ENCODE measurements at places on chromosomes 6 and 20.

DNA sequence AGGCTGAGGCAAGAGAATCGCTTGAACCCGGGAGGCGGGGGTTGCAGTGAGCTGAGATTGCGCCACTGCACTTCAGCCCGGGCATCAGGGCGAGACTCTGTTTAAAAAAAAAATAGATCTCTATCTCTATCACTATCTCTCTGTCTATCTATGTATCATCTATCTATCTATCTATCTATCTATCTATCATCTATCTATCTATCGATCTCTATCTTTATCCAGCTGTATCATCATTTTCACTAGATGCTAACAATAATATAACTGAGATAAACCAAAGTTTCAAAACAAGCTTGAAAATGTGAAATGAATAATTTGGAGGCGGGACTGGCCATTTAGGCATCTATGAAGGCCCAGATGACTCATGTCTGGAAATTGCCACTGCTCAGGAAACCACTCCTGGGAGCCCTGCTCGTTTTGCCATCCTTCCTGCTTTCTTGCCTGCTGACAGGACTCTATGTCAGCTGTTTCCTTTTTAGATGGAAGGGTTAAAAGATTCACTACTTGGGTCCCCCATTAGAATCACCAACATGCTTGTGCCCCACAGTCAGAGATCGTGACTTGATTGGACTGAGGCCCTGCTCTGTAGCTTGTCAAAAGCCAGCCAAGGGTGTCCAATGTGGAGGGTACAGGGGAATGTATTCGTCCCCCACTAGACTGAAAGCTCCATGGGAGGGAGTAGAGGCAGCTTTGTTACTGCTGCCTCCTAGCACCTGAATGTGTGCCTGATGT lies 61.7 kb downstream of the UTRN start:
- DNase-seq, result peak; percentile 54

DNA sequence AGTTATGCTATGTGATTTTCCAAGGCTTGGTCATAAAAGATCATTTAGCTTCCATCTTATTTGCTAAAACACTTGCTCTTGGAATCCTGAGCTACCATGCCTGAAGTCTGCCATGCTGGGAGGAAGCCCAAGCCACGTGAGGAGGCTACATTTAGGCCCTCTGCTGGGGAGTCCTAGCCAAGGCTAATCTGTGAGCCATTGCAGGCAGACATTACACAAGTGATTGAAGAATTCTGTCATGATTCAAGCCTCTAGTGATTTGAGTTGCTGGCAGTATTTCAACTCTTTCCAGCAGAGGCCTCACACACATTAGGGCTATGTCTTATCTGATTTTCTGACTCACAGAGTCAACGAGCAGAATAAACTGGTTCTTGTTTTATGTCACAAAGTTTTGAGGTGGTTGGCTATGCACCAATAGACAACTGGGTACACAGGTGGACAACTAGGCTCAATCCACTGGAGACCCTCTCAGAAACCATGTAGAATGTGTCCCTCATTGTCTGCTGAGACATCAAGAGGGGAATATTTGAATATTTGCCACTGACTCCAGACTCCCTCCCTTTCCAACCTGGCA lies 227.2 kb upstream of the SULF2 start:
- peak; percentile 84 for DNase-seq

- DNase-seq, result no peak
Measured at GRCh38 chr6:160301339-160301738, 42.7 kb upstream of the SLC22A2 start.

GRCh38 chr6:41247288-41247865 lies 19.2 kb downstream of the TREML4 start:
- DNase-seq, result no peak

GRCh38 chr6:134534708-134535149 lies 216.8 kb upstream of the SGK1 start:
- no peak for DNase-seq

- no peak for DNase-seq
Measured at GRCh38 chr6:70110126-70111022, 192.5 kb downstream of the COL9A1 start.

DNA sequence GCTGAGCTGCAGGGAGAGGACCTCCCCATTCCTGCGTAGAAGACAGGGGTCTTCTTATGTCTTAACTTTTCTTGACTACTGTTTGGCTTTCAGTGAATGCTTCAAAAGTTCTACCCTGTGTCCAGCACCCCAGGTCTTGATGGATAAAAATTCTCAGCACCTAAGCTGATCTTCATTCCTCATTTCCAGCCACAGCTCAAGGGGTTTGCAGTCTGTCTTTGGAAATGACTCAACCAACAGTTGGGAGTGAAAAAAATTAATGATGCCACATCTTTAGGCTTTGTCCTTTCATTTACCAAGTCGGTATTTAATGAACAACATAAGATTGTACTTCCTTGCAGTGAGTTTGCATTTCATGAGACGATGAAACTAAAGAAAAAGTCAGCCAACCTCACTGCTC lies 40.3 kb downstream of the PRDM1 start:
- no peak for DNase-seq

GRCh38 chr20:49272654-49273053 lies 5.2 kb downstream of the ZNFX1 start:
- no peak for DNase-seq

DNA sequence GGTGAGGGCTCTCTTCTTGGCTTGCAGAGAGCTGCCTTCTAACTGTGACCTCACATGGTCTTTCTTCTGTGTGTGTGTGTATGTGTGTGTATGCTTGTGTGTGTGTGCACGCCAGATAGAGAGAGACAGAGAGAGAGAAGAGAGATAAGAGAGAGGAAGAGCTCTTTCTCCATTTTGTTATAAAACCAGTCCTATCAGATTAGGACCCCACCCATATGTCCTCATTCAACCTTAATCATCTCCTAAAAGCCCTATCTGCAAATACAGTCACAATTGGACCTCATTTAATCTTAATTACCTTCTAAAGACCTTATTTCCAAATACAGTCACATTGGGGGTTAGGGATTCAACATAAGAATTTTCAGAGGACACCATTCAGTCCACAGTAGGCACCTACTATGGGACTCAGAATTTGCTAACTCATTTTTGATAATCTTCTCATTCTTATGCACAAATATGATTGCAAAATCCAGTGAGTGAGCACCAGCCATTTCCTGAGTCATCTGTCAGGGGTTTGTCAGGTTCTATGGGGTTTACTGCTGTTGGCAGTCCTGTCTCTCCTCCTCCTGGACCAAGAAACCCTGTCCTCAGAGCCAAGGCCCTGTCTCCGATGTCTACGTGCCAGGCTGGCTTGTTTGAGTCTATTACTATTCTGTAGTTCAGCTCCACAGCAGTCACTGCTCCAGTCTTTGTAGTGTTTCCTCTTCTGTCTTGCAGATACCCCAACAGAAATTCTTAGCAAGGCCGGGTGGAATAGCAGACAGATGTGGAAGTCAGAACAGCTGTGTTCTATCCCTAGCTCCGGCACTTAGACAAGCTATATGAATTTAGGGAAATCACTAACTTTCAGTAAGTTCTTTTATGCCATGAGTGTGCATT lies 59.0 kb upstream of the FAM184A start:
- DNase-seq, result no peak

GRCh38 chr6:168368066-168368820 lies 48.7 kb upstream of the DACT2 start:
- DNase-seq, result no peak

- no peak for DNase-seq
Measured at GRCh38 chr6:68635706-68636513, 828 bp downstream of the ADGRB3 start.

- no peak for DNase-seq
Measured at GRCh38 chr6:128507337-128508310, 12.8 kb downstream of the PTPRK start.

DNA sequence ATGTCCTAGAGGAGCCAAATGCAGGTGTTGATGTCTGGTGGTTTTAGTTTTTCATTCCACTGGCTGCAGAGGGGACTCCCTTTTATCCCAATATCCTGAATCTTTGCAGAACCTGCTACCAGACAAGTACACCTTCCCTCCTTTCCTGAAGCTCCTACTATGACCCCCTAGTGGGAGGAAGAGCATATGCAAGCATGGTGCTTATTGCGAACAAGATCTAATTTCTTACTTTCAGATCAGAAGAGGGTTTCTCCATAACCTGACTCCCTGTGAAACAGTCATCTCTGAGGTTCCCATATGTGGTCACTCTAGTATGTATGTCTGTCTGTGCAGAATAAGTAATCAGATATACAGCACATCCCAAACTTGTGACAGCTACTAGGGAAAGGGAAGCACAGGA lies 277.2 kb downstream of the ARHGAP18 start:
- no peak for DNase-seq

- no peak for DNase-seq
Measured at GRCh38 chr6:53696341-53696740, 30.8 kb upstream of the KLHL31 start.
